Fibroblast of lung (primary cell): ENCODE measurements at places on chromosomes 6 and 20. TPM values are rescaled to one million over a fixed set of nuclear protein-coding genes. Genes with fewer than 3 reads are reported as not detected.

The CST2 gene
- total RNA-seq, result not detected in 2 replicates

The SLC32A1 gene
- not detected in 2 replicates for total RNA-seq

The HLA-DMA gene
- total RNA-seq, result 9.8 and 12.1 TPM in 2 replicates

The TBXT gene
- total RNA-seq, result not detected in 2 replicates

The DNAJC5 gene
- 35.7 and 48.9 TPM in 2 replicates for total RNA-seq

The SLC16A10 gene
- total RNA-seq, result under 0.01 TPM in 1 of 2 replicates, not detected in the other

The RBCK1 gene
- total RNA-seq, result 81.7 and 89.0 TPM in 2 replicates

The OR11A1 gene
- total RNA-seq, result not detected in 2 replicates
